ENCODE measurements at places on chromosomes 5 and 9.

DNA sequence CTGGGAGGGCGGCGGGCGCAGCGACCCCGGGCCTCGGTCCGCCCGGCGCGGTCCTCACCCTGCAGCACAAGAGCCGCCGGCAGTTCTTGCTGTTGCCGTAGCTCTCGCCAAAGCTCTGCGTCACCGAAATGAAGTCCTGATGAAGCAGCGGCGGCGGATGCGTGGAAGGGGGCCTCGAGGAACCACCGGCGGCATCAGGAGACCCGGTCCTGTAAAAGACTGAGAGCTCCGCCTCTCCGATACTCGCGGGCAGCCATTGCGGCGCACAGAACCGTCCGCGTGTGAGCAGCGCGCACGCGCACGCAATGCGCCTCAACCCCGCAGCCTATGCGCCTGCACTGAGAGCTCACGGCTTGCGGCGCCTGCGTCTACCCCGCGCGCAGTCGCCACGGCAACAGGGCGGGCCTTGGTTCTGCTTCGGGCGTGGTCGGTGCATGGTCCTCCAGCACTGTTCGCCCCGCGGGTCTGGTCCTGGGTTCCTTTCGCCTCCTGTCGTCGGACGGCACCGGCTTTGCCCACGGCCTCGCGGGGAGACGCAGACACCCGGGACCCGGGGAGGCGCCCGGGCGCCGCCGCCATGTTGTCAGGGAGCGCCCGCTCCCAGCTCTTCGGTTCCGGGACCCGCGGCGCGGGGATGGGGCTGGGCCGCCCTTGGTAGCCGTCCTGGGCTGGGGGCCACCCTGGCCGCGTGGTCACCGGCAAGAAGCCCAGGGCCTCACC is 9.3 kb upstream of the GRIN1 start:
- peak; percentile 88 for DNase-seq

DNA sequence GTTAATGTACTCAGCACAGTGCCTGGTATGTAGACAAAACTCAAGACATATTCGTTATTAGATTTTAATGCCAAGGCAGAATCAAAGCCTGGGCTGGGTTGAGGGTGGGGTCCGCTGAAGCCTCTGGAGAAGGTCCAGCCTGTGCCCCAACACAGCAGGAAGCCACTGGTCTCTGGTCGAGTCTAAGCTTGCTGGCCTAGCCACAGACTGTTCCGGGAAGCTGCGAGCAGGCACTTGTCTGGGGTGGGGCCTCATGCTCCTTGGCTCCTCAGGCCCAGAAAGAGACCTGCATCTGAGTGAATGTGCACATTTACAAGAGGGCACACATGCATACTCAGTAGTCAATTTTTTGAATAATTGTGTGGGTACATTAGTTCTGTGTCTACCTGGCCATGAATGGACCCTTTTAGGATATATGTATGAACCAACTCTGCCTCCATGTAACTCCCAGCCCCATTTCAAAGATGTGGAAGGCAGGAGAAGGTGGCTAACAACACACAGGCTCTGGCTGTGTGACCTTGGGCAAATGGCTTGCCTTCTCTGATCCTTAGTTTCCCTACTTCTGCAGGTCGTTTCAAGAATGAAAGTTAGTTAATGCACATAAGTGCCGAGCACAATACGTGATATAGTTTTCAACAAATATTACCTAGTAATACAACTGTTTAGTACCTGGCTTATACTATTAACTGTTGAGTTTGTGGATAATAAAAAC is 18.3 kb downstream of the FAT2 start:
- no peak for DNase-seq

GRCh38 chr5:37146896-37147295 is 102.3 kb downstream of the CPLANE1 start:
- no peak for DNase-seq

DNA sequence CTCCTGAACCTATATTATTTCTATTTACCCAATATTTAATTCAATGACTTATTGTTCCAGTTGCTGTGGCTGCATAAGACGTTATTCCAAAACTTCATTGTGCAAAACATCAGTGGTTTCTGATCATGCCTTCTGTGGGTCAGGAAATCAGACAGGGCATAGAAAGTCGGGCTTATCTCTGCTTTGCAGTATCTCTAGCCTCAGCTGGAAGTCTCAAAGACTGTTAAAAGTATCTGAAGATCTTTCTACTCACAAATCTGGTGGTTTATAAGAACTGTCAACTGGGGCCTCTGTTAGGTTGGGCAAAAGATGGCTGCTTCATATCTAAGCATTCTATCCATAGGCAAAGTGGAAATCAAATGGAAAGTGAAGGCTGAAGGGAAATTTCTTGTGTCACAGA is 687.7 kb upstream of the ARRDC3 start:
- no peak for DNase-seq

GRCh38 chr9:30713243-30713642 is 1671.2 kb upstream of the ACO1 start:
- DNase-seq, result no peak

GRCh38 chr9:6538666-6539071 is 106.9 kb downstream of the GLDC start:
- no peak for DNase-seq

DNA sequence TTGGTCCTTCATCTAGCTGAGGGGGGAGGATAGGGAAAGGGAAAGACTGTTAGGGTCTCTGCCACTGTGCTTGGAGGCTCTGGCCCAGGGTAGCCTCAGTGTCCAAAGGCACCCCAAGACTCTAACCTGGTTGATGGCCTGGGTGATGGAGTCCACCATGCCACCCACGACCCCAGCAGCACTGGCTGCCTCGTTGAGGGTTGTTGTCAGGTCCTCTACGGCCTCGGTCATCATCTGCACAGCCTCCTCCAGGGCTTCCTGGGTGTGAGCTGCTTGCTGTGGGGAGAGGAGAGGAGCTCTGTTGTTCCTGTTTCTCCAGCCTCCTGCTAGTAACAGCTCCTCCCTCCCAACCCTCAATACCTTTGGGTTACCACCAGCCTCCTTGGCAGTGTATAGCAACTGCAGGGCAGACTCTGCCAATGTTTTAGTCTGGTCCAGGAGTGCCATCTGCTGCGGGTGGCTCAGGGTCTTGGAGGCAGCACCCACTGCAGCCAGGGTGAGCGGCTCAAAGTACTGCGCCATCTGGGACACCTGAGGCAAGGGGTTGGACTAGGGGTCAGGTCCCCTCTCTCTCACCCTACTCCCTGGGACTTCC is 16.2 kb upstream of the TPM2 start:
- DNase-seq, result no peak

GRCh38 chr5:14716755-14717752 is 52.5 kb downstream of the OTULIN start:
- DNase-seq, result no peak

- DNase-seq, result no peak
Measured at GRCh38 chr5:132037353-132037752, 23.1 kb upstream of the IL3 start.

DNA sequence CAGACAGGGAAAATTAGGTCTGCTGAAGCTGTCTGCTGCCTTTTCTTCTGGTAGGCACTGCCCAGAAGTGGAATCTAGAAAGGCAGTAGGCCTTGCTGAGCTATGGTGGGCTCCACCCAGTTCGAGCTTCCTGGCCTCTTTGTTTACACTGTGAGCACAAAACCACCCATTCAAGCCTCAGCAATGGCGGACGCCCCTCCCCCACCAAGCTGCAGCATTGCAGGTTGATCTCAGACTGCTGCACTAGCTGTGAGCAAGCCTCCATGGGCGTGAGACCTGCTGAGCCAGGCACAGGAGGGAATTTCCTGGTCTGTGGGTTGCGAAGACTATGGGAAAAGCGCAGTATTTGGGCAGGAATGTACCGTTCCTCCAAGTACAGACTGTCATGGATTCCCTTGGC is 18.5 kb downstream of the AGTPBP1 start:
- DNase-seq, result no peak

GRCh38 chr9:15484802-15485201 is 26.0 kb downstream of the PSIP1 start:
- no peak for DNase-seq

DNA sequence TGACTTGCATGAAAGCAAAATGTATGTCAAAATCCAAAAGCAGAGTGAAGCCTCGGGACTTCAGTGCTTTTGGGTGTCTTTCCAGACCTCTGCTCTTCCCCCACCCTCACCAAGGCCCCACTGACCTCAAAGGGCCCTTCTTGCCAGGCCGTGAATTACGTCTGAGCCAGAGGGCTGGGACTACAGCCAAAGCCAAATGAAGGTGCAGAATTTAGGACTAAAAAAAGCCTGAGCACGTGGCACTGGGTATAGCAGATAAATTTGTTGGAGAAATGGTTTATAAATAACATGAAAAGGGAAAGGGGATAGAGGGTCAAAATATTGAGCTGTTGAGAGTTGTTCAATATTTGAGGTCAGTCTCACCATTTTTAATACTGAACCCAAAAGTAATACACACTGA is 163.4 kb downstream of the GHR start:
- no peak for DNase-seq

DNA sequence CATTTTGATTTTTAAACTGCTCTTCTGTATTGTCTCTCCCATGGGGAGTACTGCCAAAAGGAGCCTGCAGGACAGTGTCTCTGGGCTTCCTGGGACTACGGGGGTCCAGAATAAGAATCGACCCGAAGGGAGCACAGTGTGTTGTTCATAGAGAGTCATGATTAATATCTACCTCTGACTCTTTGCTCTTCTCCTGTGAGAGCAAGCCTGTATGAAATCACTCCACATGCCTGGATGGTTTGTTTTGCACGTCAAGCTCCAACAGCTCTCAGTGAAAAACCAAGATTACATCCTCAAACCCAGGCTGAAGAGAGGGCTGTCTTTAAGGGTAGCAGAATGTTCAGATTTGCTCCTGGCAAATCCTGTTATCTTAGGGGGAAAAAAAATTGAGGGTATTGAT is 1860.0 kb upstream of the WWC1 start:
- no peak for DNase-seq

DNA sequence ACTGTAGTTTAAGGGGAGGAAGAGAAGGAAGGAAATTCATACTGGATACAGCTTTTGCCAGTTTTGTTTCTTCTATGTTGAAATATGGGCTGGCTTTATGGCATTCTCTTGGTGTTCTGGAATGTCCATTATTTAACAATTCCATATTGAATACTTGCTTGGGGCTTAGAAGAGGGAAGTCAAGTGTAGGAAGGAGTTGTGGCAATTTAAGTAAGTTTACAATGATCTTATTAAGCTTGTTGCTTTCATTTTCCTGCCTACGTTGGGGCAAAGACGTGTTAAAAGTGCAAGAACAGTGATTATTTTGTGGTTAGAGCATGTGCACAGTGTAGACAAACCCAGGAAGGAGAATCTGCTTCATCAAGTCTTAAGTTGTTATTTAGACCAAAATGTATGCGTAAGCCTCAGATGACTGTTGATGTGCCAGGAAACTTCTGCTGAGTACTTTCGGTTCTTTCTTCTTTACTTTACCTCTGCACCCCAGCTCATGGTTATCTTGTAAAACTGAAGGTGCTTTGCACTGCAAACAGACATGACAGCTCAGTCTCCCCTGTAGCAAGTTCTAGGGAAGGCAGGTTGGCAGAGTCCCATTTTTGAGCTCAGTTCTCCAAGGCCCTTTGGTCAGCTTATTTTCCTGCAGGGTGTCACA is 75.8 kb downstream of the F2RL2 start:
- DNase-seq, result no peak

DNA sequence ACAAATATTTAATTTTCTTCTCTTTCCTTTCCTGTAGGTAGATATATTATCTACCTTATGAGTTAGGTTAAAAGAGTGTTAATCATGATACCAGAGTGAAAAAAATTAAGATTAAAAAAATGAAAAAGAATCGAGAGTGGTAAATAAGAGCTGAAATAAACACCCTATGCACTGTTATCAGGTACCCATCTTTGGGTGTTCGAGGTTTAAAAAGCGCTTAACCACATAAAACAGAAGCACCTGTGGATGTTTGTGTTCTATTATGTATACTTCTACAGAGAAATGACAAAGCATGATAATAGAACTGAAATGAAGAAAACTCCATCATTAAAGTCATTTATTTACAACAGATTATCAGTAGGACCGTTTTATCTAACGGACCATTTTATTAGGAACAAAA is 25.7 kb upstream of the GCNT4 start:
- DNase-seq, result no peak

GRCh38 chr9:28056006-28056405 is 482.7 kb upstream of the C9orf72 start:
- no peak for DNase-seq

DNA sequence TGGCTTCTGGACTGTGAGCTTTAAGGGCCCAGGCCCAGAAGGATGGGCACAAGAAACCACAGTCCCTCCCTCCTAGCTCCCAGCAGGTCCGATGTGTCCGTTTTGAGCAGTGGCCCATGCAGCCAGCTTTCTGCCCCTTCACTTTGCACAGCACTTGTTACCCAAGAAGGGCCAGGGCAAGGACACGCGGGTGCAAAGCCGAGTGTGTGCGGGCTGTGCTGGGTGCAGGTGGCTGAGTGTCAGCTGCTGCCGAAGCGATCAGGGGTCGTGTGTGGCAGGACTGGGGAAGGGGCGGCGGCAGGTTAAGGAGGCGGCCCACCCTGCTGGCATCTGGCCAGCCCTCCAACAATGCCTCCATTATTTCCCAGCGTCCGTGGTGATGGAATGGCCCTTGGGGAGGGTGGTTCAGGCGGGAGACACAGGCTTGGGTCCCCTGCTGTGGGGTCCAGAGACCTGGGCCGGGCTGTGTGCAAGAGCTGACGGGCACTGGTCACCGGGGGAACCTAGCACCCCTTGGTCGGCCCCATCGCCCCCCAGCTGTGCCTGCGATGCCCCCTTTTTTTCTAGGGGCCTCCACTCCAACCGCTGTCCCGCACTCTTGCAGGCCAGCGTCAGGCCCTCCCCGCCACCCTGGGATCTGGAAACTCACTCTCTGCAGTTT is 653 bp downstream of the LHX3 start:
- DNase-seq, result no peak

DNA sequence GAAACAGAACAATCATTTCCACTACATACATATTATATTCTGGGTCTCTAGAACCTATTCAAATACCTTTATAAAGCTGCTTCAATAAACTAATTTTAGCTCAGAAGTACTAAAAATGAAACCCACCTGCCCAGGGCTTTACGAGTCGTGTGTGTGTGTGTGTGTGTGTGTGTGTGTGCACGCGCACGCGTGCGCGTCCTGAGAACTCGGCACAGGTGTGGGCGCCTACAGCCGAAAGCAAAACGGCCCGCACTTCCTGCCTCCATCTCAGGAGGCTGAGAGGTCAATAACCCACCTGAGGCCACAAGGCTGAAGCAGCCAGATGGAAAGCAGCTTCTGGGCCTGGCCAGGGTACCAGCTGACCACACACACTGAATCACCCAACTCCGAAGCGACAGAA is 3.0 kb downstream of the CLPTM1L start:
- DNase-seq, result no peak

GRCh38 chr5:7650755-7651154 is 200.2 kb downstream of the CFAP90 start:
- no peak for DNase-seq

Measured in NCI-H510A treated with DMSO at 0.1 percent for 48 hours (cell line).